ENCODE measurements at places on chromosomes 11 and 22. TPM values are rescaled to one million over a fixed set of nuclear protein-coding genes. Genes with fewer than 3 reads are reported as not detected.
A peak's percentile ranks its signal among the peaks of the same experiment; 100 is the strongest.

The CFL1 gene
- 388 TPM for total RNA-seq

The RHBDD3 gene
- 10.6 TPM for total RNA-seq

DNA sequence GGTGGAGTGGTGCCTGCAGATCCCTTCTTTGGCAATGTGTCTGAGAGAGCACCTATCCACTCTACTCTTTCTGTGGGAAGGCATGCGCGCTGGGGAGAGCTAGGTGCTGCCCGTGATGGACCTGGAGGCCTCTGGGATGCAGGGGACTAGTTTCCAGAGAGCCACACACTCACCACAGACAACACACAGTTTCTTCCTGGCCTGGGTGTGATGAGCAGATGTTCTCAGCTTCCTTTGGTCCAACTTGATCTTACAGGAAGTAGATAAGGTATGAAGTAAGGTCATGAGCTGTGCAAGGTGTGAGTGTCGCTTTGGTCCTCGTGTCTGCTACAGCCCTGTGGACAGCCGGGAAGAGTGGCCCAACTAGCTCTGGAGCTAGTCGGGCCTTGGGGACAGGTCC, 27.3 kb upstream of the SUSD2 start:
- peaks cover 10% of the 10 kb centered on the region for H3K4me1 ChIP-seq
- no peaks in the 10 kb centered on the region for H3K27me3 ChIP-seq
- H3K4me3 ChIP-seq: no peak overlapping the region
- no peak overlapping the region for H3K27ac ChIP-seq

DNA sequence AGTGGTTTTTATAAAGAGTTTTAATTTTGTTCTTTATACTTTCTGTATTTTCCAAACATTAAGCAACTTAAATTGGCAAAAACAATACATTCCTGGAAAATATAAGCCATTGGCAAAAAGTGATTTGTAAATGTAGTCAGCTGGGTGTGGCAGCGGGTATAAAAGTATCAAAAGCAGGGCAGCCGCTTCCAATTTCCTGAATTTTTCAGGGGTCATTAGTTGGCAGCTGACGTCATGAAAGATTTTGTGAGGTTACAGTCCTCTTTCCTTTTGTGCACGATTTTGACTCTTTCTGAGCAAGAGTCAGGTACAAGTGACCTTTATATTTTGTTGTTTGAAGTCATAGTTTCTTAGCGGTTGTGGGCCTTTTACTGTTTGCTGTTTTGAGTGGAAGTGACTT, at the start of gene OOSP3:
TSS of gene OOSP3 (plus strand) at position 208 of the 400 bp plus-strand sequence. CDS start at position 235, 27 bp downstream.
- H3K27me3 ChIP-seq: no peaks in the 10 kb centered on the region
- H3K36me3 ChIP-seq: no peaks in the 10 kb centered on the region
- H3K4me1 ChIP-seq: no peaks in the 10 kb centered on the region
- no peak for DNase-seq

DNA sequence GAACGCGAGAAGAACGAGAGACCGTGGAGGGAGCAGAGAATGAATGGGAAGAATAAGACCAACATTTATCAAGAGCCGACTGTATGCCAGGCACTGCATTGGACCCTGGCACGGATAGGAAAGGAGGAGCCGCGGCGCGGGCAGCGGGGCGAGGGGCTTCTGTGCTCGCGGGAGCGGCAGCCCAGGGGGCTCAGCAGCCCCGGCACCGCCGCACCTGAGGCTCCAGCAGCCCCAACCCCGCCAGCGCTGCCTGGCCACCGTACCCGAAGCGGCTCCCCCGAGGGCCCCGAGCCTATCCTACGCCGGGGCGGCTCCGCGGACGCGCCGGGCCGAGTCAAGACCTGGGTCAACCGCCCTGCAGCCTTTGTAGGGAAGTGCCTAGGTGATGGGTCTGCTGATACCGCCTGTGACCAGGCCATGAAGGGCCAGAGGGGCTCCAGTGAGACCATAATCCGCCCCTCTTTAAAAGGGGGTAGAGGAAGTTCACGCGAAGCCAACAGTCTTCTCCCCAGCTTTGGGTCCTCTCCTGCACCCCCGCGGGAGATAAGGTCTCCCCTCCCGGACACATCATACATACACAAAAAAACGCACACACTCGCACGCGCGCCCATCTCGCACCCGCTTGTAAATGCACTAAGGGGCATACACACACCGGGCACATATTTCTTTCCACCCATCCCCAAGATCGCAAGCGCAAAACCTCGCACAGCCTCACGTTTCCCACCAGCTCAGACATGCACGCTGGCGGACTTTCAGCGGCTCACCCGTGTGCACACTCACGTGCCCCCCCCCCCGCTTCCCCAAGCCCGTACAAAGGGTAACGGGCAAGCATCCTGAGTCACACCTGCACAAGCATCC, 935 bp upstream of the RTN4RL2 start:
- DNase-seq: no peak
- H3K27me3 ChIP-seq: no peaks in the 10 kb centered on the region
- peaks cover 19% of the 10 kb centered on the region for H3K4me1 ChIP-seq
- no peaks in the 10 kb centered on the region for H3K36me3 ChIP-seq
- H3K4me3 ChIP-seq: peak overlapping the region; percentile 60

Measured in psoas muscle (tissue), 8 donors.